ENCODE measurements at places on chromosomes 11 and 22. TPM values are rescaled to one million over a fixed set of nuclear protein-coding genes. Genes with fewer than 3 reads are reported as not detected.

GRCh38 chr22:36056980-36057379 lies 28.4 kb upstream of the RBFOX2 start:
- no peak for DNase-seq

GRCh38 chr11:17393472-17393871 lies 5.0 kb upstream of the KCNJ11 start:
- no peak for DNase-seq

- DNase-seq = peak; percentile 57
Measured at GRCh38 chr11:2444821-2445745, at the start of gene KCNQ1. KCNQ1 (plus strand) TSS chr11:2445008; CDS start chr11:2445099, 91 bp downstream.

DNA sequence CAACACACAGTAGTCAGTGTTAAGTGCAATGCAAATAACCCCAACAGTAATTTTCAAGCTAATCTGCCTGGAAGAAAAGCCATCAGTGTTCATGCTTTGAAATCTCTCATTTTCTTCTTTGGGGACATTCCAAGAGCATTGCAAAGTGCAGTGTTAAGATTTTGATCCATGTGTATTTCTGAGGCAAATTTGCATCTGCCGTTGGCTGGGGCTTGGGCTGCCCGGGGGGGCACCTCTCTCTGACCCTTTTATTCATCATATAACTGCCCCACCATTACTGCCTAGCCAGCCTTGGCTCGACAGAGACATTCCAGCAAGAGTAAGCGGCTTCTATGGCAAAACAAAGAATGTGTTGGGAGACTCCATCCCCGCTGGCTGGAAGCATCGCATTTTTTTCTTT lies 483.5 kb downstream of the BRD1 start:
- no peak for DNase-seq

DNA sequence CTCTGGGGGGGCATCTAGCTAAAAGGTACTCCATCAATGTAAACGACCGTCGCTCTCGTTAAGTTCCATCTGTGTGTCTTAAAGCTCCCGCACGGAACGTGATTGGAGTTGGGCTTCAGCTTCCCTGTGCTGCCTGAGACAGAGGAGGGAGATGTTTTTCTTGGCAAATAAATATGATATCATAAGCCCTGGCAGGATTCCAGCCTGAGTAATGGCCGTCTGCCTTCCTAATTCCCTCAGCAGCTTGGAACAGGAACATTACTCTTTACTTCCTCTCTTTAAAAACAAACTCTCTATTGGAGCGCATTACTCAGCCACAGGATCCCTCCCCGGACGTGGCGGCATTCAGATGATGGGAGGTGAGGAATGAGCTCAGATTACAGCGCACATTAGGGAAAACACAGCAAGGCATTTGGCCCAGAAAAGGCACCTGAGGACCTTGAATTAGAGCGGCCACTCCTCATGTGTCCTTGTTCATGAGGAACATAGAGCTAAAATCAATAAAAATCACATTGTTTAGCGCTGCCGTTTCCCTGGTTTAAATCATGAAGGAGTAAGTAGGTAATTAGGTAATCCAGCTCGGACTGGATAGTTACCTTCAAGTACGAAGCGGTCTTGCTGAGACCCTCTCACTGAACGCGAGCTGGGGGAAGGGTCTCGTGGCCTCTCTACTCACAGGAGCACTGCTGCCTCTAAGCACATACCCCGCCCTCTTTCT lies 230.4 kb downstream of the ST3GAL4 start:
- DNase-seq = peak; percentile 70

DNA sequence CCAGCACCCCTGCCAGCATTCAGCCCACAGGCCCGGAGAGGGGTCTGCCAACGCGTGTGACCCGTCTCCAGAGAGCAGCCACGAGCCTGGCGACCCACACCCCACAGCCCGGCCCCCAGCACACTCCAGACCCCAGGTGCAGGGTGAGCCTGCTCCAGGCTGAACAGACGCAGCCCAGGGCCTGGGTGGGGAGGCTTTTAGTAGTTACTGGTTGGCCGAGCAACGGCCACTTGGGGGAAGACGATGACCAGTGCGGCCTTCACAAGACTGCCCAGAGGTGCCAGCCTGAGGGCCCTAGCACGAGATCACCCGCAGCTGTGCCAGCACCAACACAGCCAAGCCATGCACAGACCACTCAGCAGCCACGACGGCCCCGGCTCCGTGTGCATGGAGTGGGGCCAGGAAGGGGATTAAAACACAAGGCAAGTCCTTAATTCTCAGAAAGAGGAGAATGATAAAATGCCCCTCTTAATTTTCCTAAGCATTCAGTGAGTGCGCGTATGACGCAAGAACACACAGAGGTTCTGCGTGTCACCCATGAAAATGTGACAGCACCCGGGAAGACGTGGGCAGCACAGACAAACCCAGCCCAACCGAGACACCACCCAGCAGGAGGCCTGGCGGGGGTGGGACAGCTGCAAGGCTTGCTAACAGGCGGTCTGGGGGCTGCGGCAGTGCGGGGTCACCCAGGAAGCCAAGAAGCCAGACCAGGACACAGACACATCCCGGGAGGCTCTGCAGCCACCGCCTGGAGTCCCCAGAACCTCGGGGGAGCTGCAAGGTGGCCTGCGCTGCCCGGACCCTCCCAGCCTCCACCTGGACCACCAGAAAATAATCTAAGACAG lies 47.6 kb downstream of the BRD1 start:
- peak; percentile 28 for DNase-seq

GRCh38 chr11:69208190-69209037 lies 52.7 kb downstream of the SMIM38 start:
- no peak for DNase-seq

DNA sequence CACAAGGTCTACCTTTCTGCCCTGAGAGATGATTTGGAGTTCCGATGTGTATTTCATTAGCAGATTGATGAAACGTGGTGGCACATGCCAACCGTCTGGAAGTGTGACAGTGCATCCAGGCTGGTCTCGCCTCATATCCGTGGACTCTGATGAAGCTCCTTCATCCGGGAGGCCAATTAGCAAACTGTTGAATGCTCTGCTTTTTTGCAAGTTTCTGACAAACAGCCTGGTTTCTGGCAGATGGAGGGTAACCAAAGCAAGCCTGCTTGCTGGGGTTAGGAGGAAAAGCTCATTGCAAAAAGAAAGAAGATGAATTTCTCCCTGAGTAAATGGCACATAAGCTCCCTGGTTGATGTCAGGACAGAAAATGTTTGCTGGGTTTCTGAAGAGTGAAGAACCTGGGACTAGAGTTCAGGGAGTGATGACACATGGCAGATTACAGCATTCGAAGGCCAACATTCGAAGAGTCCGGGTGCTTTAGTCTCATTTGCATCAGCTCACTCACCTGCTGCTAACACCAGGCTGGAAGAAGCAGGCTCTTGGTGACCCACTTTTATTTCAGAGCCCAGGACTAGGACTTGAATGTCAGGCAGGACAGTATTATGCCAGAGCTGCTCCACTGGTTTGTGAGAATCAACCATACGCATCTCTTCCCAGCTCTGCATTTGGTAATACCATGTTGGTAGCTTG lies 135.9 kb upstream of the TTC12 start:
- DNase-seq = no peak

DNA sequence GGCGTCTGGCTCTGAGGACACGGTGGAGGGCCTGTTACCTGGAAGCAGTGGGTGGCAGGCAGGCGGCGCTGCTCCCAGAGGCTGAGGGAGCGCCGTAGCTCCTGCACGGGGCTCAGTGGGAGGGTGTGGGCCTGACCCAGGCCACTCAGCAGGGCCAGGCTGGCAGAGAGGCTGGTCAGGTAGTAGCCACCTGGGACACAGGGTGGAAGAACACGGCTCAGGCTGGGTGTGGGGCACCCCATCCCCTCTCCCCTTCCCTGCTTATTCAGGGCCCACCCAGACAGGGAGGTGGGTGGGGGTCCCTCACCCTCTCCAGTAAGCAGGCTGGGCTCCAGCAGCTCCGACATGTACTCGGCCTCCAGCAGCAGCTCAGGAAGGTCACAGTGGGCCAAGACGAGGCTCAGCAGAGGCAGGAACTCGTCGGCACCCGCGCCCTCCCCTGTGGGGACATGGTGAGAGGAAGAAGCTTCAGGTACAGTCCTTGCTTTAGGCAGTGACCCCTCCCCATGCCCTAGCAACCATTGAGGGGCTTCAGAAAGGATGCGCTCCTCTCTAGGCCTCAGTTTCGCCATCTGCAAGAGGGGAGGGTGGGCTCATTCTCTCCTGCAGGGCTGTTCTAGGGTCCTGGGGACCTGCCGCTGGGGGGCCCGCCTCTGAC lies 2.9 kb downstream of the RIN1 start:
- DNase-seq = no peak

GRCh38 chr22:49008682-49009235 lies 818.9 kb downstream of the BRD1 start:
- DNase-seq = peak; percentile 9

DNA sequence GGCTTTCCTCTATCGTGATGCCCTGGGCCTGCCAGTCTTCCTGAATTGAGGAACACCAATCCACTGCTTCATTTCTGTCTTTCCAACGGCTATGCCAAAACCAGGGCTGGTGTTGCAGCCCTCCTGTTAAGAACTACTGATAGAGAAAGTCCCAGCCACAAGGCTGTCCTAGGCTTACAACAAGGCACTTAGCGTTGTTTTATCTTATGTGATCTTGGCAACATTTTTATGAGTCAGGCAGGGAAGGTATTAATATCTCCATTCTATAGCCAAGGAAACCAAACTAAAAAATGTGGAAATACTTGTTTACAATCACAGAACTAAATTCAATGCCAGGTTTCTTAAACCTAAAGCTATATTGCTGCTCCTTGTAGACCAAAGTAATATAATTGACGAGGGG lies 89.9 kb upstream of the AMOTL1 start:
- DNase-seq = no peak

- DNase-seq = no peak
Measured at GRCh38 chr11:19763330-19763729, 50.7 kb downstream of the NAV2 start.

- peak; percentile 12 for DNase-seq
Measured at GRCh38 chr22:32340411-32340810, 17.3 kb upstream of the RFPL3 start.

DNA sequence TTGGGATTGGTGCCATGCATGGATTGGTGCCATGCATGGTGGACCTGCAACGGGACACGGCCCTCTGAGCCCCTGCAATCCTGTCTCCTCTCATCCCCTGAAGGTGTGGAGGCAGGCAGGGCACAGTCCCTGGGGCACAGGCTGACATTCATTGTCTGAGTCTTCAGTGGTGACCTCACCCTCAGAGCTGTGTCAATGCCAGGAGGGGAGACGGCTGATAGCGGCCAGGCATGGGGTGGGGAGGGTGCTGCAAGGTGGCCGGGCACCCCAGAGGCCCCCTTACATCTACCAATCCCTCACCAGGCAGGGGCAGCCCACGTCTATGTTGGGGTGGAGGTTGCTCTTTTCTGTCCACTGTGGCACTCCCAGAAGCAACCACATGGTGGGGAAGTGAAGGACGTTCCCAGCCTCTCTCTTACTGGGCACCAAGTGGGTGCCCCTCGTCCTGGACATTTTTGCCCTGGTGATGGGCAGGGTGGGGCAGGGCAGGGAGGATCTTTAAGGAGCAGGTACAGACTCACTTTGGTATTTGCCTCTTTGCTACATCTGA lies 47.6 kb downstream of the NECTIN1 start:
- DNase-seq = no peak

- no peak for DNase-seq
Measured at GRCh38 chr11:94885133-94885532, 88.2 kb downstream of the CWC15 start.

DGAT2 gene
- 40.9 TPM for total RNA-seq

KRTAP5-2 gene
- total RNA-seq = not detected

PKNOX2 gene
- 5.5 TPM for total RNA-seq

OR6T1 gene
- not detected for total RNA-seq

RSF1 gene
- total RNA-seq = 168 TPM

KCNJ5 gene
- 0.55 TPM for total RNA-seq

LIF gene
- total RNA-seq = 0.08 TPM

NPAS4 gene
- 1.4 TPM for total RNA-seq

POLR2F gene
- 137 TPM for total RNA-seq

TRPC6 gene
- 3.7 TPM for total RNA-seq

HPS5 gene
- 111 TPM for total RNA-seq

OR52I2 gene
- total RNA-seq = not detected
